ENCODE measurements at places on chromosomes 6 and 20.

DNA sequence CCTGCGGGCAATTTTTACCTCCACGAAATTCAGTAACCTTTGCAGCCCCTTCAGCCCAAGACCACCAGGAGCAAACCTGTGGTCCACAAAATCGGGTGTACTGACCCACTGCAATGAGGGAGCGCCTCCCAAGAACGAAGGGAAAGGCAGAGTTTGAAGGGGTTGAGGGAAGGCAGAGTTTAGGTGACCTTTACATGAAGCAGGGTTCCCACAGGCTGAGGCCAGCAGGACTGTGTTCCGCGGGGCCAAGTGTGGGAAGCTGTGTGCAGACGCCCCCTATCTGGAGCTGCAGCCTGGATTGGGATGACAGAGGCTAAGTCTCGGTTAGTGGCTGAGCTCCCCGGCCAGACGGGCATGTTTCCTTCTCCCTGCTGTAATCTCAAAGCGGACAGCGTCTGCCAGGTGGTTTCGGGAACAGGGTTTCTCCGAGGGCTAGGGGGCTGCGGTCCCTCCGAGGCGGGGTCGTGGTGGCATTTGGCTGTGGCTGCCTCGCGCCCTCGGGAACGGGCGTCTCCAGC is 826 bp upstream of the PYGB start:
- peak; percentile 83 for DNase-seq

- DNase-seq: no peak
Observed at GRCh38 chr6:99099243-99099642, 151.5 kb upstream of the FBXL4 start.

- DNase-seq: no peak
Observed at GRCh38 chr6:15864038-15864707, 201.3 kb upstream of the DTNBP1 start.

DNA sequence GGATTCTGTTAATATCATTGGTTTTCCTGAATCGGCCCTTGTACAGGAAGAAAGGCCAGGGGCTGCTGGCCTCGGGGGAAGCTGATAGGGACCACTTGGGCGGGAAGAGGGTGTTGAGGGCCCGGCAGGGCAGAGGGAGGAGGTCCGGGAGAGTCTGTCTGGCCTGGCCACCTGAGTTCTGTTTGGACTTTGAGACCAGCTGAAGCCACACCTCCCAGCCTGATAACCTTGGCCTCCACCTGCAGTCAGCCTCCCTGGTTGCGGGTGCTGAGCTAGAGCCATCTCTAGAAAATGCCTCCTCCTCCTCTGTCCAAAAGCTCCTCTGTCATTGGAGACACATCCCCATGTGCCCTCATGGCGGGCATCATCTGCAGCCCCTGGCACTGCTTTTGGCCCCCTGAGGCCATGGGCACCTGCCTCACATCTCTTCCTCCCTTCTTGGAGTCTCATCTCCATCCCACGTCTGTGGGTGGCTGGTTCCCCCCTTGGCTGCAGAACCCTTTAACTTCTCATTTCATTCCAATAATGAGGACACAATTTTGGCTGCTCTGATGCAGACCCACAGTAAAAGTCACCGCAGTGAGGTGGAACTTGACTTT is 16.6 kb downstream of the APCDD1L start:
- DNase-seq: peak; percentile 21

DNA sequence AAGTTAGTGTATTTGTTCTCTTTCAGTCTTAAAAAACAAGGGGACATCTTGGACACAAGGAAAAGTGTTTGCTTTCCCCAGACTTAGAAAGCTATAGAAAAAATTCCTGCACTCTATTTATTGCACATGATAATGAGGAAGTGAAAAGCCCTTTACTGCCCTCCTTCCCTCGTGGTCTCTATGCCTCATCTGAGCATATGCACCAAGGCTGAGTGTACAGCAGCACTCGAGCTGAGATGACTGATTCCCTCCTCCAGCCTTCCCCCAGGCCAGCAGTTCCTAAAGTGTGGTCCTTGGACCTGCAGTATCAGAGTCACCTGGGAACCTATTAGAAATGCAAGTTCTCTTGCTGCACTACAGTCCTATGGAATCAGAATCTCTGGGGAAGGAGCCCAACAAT is 14.3 kb upstream of the LAMP5 start:
- no peak for DNase-seq

All from sigmoid colon (tissue), 7 donors.